ENCODE measurements at places on chromosomes 16 and 17.
A peak's percentile ranks its signal among the peaks of the same experiment; 100 is the strongest.

DNA sequence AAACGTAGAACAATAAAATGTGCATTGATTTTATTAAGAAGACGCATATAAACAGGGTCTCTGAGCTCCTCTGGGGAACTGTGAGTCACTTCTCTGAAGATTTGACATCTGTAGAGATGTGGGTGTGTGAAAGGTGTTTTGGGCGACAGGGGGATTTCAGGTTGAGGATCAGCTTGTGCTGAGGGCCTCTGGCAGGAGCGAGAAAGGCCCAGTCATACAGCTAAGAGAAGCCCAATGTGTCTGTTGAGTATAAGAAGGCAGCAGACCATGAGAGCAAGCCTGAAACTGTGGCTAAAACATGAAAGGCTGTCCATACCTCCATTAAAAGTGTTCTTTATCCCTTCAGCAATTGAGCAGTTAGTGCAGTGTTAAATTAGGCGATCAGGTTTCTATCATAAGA, 406.5 kb upstream of the MON1B start:
- DNase-seq: no peak

GRCh38 chr17:41444186-41444585, 3.4 kb upstream of the KRT38 start:
- DNase-seq: no peak

- no peak for DNase-seq
Observed at GRCh38 chr17:35170968-35171771, 23.0 kb downstream of the SLC35G3 start.

- DNase-seq: peak; percentile 22
Observed at GRCh38 chr17:75090871-75091854, 3.4 kb downstream of the SLC16A5 start.
